ENCODE measurements at places on chromosomes 2 and 18.

- no peak for DNase-seq
Measured at GRCh38 chr2:54724560-54725342, 1.3 kb downstream of the EML6 start.

GRCh38 chr2:25806941-25807340, 71.3 kb downstream of the ASXL2 start:
- no peak for DNase-seq

DNA sequence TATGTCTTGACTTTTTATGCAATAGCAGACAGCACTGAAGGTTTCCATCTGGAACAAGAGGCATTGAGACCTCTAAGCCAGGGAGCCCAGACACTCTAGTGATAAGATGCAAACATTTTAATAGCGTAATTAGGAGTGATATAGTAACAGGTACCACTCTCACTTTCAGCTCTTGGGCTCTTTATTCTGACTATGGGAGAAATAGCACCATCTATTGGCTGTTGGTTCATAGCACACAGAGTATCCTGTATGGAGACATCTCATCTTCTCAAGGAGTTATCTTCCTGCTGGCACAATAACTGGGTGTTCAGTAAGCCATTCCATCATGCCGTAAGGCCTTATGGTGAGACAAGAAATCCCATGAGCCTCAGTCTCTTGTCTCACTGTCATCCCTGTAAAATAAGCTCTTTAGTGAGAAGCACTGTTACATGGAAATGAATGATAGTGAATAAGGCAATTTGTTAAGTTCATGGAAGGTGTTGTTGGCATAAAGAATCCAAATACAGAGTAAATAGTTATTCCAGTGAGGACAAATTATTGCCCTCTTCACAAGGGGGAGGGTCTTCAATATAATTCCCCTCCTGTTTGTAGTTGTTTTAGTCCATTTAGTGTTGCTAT, 48.3 kb downstream of the THUMPD2 start:
- DNase-seq, result no peak

DNA sequence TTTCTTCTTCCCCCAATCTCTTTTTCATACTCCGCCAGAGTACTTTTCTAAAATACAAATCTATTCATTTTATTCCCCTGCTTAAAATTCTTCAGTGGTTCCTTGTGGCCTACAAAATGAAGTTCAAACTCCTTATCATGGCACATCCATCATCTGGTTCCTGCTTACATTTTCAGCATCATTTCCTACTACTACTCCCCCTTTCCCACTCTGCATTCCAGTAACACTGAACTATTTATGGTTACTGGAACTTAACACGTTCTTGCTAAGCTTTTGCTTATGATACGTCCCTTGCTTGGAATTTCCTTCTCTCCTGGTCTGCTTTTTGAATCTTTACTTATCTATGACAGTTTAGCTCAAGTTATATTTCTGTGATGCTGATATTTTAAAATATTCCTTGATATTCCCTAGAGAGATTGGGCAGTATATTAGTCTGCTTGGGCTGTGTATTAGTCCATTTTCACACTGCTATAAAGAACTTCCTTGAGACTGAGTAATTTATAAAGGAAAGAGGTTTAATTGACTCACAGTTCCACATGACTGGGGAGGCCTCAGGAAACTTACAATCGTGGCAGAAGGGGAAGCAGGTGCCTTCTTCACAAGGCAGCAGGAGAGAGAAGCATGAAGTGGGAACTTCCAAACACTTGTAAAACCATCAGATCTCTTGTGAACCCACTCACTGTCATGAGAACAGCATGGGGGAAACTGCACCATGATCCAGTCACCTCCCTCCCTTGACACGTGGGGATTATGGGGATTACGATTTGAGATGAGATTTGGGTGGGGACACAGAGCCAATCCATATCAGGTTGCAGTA, 53.2 kb downstream of the BMPR2 start:
- DNase-seq, result no peak

GRCh38 chr2:22885245-22885644, 499.7 kb upstream of the KLHL29 start:
- no peak for DNase-seq

DNA sequence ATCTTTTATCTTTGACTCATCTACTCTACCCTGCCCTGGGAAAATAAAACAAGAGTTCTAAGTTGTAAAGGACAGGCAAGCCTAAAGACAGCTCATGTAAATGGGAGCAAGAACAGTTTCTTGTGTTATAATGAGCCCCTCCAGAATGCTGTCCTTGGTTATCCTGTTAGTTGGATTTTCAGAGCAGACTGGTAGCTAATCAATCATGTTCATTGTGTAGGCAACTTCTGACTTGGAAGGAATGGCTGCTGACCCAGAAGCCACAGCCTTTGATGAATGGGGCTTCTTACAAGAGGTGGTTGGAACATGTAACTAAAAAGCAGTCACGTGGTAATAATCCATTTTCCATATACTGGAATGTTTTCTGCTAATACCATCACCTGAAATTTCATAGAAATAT, 254.2 kb downstream of the AGPS start:
- DNase-seq, result no peak

GRCh38 chr18:44857081-44857480, 176.4 kb downstream of the SETBP1 start:
- no peak for DNase-seq

- DNase-seq, result no peak
Measured at GRCh38 chr18:79252904-79253633, 142.7 kb upstream of the NFATC1 start.

GRCh38 chr18:5646739-5647138, 102.9 kb upstream of the EPB41L3 start:
- no peak for DNase-seq

DNA sequence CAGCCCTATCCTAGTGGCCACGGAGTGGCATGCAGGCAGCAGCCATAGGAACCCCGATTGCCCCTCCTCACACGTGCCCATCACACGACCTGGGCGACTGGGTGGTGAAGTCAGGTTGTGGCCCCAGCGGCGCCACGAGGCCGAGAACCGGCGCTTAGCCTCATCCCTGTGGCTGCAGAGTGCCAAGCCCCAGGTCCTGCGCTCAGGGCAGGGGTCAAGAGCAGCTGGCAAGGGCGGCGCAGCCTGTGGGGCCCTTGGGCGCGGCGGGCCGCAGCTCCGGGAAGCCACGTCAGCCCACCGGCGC, 73.3 kb downstream of the RPIA start:
- no peak for DNase-seq

GRCh38 chr2:19319064-19319463, 39.4 kb downstream of the OSR1 start:
- DNase-seq, result no peak

DNA sequence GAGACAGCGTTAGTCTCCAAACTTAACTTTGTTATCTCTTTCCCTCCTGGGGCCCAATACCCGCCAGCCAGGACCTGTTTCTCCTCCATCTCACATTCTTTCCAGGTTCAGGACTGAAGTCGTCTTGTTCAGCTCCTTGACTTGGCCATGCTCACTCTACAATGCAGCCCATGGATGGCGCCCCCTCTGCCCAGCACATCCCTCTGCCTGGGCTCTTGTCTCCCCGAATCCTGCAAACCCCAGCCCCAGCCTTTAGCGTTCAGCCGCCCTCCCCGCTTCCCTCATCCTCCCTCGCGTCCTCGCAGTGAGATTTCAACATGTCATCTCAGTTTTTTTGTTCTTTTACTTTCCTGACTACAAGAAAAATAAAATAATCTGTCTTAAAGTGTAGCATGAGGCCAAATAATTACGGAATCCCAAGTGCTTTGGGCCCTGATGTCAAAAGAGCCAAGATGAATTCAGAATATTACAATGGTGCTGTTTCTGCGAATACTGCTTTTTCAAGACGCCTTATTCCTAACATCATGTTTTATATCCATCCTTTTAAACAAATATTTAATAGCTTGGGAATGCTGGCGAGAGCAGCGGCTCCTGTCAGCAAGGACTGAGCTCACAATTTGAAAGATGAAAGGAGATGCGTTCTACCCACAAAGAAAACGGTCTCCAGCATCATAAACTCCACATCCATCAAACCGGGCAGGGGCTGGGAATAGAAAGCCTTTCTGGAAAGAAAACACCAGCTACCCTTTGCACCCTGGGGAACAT, 1.0 kb downstream of the FAM178B start:
- DNase-seq, result no peak

GRCh38 chr2:235570966-235571692, 77.3 kb downstream of the AGAP1 start:
- no peak for DNase-seq

DNA sequence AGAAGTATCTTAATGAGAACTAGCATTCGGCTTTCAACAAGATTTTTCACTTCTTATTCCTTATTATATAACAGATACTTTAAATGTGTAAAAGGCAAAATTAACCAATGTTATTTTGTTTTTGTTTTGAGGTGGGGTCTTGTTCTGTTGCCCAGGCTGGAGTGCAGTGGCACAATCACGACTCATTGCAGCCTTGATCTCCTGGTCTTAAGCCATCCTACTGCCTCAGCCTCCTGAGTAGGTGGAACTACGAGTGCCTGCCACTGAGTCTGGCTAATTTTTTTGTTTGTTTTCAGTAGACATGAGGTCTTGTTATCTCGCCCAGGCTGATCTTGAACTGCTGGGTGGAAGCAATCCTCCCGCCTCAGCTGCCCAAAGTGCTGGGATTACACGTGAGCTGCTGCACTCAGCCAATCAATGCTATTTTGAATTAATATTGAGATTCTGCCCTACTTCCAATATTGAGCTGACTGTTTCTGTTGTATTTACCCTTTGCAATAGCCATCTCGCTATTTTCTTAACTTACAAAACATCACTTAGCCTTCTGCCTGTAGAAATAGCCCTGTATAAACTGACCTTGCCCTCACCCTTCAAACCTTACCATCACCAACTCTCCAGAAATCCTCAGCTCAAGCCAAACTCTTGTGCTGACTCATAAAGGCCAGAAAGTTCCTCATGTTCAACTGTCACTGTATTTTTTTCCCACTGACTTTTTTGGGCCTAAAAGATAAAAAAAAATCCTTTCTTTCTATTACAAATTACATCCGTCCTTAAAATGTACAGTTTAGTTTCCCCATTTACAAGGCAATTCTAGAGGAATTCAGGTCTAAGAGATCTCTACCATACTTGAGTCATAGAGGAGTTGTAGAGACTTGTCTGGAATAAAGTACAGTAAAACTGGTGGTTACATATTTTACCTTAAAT, 94.3 kb downstream of the OLA1 start:
- no peak for DNase-seq

DNA sequence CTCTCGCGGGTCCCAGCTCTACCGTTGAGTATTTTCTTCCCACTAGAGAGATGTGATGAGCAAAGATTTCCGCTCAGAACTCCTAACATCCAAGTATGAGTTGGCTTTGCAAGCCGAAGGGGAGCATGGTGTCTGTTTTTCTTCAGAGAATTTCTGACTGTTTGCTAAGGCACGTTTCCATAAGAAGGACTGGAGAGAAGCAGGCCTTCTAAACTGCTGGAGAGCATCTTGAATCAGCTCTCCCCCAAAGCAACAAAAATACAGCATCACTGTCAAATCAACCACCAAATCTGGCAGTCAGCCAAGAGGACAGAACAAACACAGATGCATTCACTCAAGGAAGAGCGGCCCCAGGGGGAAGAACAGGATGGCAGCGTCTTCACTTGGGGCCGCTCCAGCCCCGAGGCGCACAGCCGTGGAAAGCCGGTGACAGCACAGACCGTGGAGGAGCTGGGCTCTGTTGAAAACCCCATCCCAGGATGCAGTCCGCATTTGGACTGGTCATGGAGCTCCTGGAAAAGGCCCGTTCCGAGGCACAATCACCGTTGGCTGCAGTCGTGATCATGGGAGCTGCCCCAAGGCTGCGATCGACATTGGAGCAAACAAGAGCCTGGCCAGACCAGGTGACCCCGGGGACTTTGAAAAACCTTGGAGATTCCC, 101.4 kb downstream of the NFATC1 start:
- DNase-seq, result peak; percentile 21

- DNase-seq, result no peak
Measured at GRCh38 chr18:8982416-8983183, 119.9 kb upstream of the NDUFV2 start.

- DNase-seq, result no peak
Measured at GRCh38 chr2:127355407-127356008, 32.3 kb downstream of the MAP3K2 start.

DNA sequence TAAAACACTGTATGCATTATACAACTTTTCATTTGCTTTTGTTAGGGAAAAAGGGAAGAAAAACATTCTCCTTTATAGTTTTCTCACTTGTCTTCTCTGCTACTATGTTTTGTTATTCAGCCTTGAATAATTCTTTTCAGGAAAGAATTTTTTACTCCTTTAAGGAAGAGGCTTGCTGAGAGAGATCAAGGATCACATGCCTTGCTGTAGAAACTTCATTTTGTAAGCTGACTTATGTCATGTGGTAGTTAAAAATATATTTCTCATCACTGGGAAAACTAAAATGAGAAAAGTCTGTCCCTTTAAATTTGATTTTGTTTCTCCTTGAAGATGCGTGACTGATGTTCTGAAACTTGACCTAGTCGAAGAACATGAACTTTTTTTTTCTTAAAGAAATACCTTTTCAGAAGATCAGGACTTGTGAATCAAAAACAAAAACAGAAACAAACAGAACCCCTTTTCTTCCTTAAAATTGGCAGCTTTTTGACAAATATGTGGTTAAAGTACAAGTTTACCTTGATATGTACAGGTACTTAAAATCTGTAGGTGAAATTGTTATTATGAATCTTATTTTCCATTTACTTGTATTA, 145.1 kb downstream of the COMMD1 start:
- no peak for DNase-seq

DNA sequence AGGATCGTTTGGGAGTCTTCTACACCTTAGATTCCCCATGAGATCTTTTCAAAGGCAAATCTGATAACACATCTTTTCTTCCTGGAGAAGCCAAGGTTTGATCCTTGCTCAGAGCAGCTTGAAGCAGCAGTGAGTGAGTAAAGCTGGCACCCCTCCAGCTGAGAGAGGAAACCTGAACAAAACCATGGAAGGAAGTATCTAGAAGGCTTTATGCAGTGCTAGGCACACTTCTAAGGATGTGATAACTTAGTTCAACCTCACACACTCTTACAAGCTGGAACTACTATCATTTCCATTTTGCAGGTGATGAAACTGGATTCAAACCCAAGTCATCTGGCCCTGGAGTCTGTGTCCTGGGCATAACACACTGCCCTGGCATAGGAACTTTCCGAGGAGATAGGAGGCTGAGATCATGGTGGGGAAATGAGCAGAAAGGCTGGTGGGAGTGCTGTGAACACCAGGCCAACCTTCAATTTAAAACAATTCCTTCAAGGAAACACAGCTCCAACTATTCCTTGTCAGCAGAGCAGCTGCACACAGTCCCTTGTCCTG, 71.2 kb downstream of the CTAGE1 start:
- no peak for DNase-seq

GRCh38 chr2:21372654-21373053, 248.9 kb downstream of the TDRD15 start:
- no peak for DNase-seq

GRCh38 chr2:240389302-240389805, 46.1 kb upstream of the GPC1 start:
- DNase-seq, result no peak

GRCh38 chr2:48449073-48449840, 80.7 kb upstream of the STON1 start:
- DNase-seq, result no peak
